Stimulated activated CD8-positive, alpha-beta memory T cell treated with anti-CD3 and anti-CD28 coated beads, Interleukin-15, amount 100 ng/mL, for 24 hours (primary cell): ENCODE measurements at places on chromosomes 2 and 18.

DNA sequence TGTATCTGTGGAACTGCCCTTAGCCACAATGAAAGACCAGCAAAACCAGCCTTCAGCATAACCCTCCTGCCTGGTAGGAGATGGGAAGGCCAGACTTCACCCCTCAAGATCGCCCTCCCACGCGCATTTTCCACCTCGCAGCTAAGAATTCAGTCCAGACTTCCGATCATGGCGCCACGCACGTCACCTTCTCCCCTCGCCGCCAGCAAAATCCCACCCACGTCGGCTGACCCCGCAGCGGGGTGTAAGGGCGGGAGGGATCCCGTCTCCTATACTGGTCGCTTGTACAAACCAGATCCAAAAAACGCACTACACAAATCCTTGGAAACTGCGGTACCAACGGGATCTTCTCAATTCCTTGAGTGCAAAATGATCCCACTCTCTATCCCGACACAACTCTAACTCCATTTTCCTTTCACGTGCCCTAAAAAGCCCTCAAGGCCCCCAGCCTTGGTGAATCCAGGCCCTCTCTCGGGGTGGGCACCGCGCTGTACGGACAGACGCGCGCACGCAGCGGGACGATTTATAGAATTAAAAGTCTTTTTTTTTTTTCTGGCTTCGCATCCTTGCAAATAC lies 1.0 kb upstream of the BMPR2 start:
- DNase-seq: no peak

DNA sequence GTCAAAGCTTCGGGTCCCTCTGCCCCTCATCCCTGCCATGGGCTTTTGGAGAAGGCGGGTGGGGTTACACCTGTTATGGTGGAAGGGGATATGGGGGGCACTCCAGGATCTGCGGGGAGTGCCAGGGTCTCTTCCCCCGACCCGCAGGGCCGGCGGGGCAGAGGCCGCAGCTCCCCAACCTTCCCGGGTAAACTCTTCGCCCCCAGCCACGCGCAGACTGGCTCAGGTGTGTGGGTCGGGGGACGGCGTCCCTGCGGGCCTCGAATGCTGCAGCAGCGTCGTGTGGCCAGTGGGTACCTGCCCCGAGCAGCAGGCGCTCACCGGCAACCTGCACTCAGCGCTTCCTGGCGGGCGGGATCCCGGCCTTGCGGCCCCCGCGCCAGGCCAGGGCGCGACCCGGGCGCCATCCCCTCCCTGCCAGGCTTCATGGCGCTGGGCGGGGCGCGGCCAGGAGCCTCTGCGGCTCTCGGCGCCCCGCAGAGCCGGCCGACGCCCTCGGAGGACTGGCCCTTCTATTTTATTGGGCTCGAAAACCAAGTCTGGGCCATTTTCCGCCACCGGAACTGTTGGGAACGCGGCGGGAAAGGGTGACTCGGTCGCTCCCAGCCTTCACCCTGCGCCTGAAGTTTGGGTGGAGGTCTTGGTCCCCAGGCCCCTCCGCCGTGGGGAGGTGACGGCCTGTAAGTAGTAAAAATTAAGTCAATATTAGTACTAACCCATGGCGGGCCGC lies 4.5 kb downstream of the GBX2 start:
- DNase-seq: no peak

GRCh38 chr2:215532844-215533243 lies 97.0 kb upstream of the FN1 start:
- no peak for DNase-seq

GRCh38 chr2:196725218-196725617 lies 74.3 kb downstream of the GTF3C3 start:
- DNase-seq: no peak

DNA sequence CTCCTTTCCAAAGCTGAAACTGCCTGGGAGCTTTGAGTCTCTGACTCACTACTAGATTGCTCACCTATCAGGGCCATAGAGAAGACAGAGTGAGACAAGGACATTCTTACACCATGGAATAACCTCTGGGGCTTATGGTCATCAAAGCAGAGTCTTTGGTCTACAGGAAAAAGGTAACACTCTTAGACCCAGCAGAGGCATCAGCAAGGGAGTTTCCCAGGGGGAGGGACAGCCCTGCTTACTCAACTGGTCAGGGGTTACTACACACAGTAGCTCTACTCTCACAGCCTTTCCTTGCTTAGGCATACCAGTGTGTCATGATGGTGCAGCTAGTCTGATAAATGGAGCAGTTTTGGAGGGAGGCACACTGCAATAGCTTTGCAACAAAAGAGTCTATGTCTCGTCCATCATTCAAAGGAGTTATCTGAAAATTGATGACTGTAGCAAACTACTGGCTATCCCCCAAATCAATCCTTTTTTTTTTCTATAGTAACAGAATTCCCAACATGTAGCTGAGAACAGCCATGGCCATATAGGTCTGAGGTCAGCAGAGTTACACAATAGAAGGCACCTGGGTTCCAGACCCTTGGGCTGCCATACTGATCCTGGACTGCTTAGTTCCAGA lies 22.4 kb upstream of the CD28 start:
- no peak for DNase-seq

DNA sequence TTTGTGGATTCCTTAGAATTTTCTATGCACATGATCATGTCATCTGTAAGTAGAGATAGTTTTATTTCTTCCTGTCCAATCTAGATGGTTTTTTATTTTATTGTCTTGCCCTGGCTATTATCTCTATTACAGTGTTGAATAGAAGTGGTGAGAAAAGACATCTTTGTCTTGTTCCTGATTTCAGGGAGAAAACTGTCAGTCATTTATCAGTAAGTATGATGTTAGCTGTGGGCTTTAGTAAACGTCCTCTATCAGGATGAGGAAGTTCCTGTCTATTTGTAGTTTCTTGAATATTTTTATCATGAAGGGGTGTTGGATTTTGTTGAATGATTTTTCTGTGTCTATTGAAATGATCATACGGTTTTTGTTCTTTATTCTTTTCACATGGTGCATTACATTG lies 5.3 kb downstream of the PLEKHH2 start:
- DNase-seq: no peak

DNA sequence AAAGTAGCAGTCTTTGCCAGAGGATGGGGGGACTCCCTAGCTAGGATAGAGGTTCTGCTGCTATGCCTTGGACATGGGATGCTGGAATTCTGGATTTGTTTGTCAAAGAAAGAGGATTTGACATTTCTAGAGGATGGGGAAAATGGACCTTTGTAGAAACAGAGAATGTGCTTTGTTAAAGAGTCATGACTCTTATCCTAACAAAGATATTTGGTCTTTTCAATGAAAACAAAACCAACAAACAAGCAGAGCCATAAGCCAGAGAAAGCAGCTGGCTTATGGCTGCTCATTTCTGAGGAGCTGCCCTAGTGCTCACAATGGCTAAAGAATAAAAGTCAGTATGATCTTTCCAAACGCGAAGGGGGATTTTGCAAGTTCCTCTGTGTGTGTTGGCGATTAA lies 40.8 kb upstream of the MAPRE2 start:
- no peak for DNase-seq

GRCh38 chr2:9463698-9464034 lies 10.7 kb upstream of the IAH1 start:
- no peak for DNase-seq

DNA sequence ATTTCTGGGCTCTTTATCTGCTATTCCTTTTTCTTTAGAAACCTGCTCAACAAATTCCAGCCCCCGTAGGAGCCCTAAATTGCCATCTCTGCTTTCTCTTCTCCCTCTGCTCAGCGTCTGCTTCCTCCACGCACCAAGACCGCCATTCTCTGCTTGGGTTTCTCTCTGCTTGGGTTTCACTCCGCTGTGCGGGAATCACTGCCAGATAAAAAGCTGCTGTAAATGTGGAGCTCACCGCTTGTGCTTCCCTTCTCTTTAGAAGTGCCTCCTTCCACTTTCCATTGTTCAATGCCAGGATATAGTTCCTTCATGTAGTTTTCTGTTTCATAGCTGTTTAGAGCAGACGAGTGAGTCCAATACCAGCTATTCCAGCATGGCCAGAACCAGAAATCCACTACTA lies 45.9 kb downstream of the TMEM237 start:
- DNase-seq: no peak
